ENCODE measurements at places on chromosomes 4 and X. TPM values are rescaled to one million over a fixed set of nuclear protein-coding genes. Genes with fewer than 3 reads are reported as not detected.

GRCh38 chr4:41545238-41545637 is 7.3 kb downstream of the LIMCH1 start:
- DNase-seq, result no peak

GRCh38 chr4:175325230-175325629 is 407.1 kb downstream of the ADAM29 start:
- no peak for DNase-seq

The FAM9A gene
- not detected for total RNA-seq

DNA sequence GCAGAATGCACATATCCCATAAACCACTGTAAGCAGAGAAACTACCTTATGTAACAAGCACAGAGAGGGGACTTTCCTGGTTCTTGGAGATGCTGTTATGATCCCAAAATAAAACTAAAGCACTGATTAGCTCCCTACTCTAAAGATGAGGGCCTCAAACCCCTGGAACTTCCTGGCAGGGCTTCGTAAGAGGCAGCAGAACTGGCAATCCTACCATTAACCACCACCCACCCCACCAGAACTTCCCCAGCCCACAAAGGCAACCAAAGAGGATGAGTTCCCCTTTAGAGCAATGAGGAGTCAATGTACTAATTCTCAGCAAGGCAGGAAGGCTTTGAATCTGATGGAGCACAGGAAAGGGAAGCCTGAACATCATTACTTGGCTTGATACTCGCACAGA is 436.5 kb upstream of the FRG1 start:
- DNase-seq, result no peak

DNA sequence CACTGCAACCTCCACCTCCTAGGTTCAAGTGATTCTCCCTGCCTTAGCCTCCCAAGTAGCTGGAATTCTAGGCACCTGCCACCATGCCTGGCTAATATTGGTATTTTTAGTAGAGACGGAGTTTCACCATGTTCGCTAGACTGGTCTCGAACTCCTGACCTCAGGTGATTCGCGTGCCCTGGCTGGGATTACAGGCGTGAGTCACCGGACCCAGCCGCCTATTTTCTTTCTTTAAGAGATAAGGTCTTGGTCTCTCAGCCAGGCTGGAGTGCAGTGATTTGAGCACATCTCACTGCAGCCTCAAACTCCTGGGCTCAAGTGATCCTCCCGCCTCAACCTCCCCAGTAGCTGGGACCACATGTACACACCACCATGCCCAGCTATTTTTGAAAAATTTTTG is 166.5 kb downstream of the DHRSX start:
- DNase-seq, result no peak

The SNCA gene
- total RNA-seq, result 13.2 TPM

GRCh38 chr4:122052677-122053076 is 99.5 kb upstream of the BLTP1 start:
- peak; percentile 35 for DNase-seq

The HUWE1 gene
- 109 TPM for total RNA-seq

The MAGEE1 gene
- 4.6 TPM for total RNA-seq

- no peak for DNase-seq
These were observed 174.4 kb upstream of the NUDT10 start for GRCh38 chrX:51158231-51158630.

- DNase-seq, result no peak
These were observed 31.5 kb downstream of the PRPS1 start for GRCh38 chrX:107659768-107660167.

- no peak for DNase-seq
These were observed 98.3 kb downstream of the DCLK2 start for GRCh38 chr4:150176547-150176946.

The ARHGEF9 gene
- 126 TPM for total RNA-seq

The FAM241A gene
- total RNA-seq, result 7.9 TPM

- DNase-seq, result no peak
These were observed 11.6 kb downstream of the RBMX2 start for GRCh38 chrX:130413415-130413814.

The GAGE13 gene
- total RNA-seq, result not detected

- DNase-seq, result no peak
These were observed 44.7 kb downstream of the OSTC start for GRCh38 chr4:108695062-108695461.

DNA sequence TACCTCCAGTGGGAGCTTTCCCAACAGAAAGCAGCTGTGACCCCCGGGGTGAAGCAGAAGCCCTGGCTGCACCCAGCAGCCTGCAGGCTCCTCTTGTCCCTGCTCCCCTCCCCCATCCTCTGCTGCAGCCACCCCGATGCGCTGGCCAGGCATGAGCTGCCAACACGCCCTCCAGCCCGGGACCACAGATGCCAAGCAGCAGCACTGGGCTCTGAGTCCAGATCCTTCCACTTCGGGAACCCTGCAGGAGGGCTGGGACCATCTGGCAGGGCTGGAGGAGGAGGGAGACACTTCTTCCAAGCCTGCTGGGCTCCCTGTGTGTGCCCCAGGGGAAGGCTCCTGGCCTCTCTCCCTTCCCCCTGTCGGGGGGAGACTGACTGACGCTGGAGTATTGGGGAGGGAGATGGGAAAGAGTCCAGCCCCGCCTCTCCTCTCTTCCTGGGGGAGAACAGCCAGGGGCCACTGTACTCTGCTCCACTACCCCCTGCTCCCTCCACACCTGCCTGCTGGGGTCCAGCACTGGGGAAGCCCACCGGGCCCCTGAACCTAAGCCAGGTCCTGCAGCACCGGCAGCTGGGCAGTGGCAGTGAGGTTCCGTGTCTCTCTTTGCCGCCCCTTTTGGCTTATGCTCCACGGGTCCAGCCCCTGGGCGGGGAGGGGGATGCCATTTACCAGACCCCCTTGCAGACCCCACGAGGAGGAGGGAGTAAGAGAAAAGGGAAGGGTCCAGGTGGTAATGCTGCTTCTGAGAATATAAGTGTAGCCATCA is 55.7 kb downstream of the PPP2R2C start:
- DNase-seq, result no peak

GRCh38 chrX:78624962-78625909 is 33.9 kb downstream of the RTL3 start:
- no peak for DNase-seq

The SSX3 gene
- not detected for total RNA-seq

The EVC gene
- 13.8 TPM for total RNA-seq

DNA sequence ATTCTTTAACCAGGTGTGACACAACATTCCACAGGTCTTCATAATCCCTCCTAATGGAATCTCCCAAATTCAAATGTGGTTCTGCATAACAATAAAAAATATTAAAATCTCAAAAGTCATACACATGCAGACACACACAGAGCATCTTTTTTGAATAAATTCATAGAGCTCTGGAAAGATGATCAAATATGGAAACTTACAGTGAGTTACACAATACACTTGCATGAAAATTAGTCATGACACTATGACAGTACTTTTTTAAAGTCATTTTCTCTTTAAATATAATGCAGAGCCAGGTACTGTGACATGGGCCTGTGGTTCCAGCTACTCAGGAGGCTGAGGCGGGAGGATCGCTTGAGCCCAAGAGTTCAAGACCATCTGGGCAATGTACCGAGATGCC is 38.9 kb downstream of the DDX60L start:
- no peak for DNase-seq

The SETD7 gene
- 56.4 TPM for total RNA-seq

DNA sequence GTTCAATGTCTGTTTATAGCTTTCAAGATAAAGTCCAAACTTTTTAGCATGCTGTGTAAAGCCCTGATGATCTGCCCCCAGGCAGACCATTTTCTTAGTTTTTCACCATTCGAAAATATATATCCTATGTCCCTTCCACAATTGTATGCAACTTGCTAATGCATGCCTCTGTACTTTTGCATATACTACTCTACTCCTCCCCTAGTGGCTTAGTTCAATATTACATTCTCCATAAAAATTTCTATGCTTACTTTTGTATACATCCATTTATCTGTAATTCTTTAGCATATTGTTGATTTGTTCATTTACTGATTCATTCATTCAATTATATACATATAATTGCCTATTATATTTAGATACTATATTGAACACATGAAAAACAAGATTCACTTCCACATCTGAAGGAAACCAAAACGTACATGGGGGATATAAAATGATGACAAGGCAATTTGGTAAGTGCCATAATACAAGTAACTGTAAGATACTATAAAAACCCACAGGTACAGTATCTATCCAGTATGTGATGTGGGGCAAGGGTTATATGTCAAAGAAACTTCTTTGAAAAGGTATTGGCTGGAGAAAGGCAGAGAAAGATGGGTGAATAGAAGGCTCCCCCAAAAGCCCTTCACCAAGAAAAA is 902.5 kb downstream of the FAM133A start:
- no peak for DNase-seq

DNA sequence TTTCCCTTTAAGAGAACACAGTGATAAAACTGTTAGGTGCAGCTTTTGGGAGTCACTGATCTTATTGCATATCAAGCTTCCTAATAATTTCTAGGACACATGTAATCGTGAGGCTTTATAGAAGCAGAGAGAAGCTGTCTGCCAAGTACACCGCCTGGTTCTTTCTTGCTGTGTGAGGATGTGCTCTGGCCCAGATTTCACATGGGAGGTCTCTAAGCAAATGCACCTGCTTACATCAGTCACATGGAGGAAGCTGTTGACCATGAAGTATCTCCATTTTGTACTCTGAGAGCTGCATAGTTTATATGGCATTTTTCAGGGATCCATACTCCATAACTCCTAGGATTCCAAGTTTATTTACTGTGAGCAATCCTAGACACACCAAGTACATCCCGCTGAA is 37.1 kb downstream of the RGS12 start:
- no peak for DNase-seq

The SASH3 gene
- total RNA-seq, result 4.4 TPM

DNA sequence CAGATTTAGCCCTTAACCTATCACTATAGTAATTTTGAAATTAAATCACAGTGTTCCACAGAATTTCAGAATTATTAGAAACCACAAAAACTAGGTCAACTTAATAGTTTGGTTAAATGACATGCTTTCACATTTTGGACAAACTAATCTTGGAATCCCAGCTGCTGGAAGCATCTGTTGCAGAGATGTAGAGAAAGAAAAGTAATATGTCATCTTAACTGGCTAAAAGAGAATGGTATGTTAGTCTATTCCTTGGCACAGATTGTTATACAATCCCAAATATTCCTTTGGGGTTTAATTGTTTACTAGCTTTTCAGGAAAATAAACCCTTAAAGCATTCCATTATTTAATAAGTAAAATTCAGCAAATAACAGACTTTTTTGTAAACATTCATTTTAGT is 519.9 kb downstream of the IL15 start:
- DNase-seq, result no peak

- no peak for DNase-seq
These were observed 80.9 kb downstream of the IL21 start for GRCh38 chr4:122539861-122540465.

GRCh38 chrX:116230130-116230898 is 59.8 kb downstream of the AGTR2 start:
- no peak for DNase-seq

DNA sequence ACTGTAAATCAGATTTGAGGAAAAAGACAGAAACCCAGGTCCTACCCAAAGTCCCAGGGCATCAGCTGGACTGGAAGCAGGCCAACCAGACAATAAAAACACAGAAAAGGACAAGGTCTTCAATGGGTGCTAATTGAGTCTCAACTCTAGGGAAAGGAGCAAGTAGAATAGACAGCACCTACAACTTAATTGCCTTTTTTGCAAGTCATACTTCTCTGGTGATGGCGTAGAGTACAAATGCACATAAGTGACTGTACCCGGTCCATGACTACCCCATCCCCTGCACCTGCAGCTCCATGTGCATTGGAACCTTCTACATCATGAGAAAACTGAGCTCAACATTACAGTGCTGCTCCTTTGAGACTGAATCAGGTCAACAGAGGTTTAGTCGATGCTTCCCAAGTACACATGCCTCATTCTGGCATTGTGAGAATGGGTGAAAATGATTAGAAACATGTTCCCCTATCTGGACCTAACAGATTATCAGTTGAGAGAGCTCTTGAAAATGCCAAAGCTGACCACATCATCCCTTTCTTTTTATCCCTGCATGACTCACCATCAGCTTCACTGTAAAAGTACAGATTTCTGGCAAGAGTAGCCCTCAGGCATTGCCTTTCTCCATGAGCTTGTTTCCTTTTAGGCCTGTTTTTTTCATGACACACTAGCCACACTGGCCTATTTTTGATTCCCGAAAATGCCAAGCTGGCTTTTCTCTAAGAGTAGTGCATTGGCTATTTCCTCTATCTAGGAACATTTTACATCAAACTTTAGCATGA is 298.3 kb downstream of the HS3ST1 start:
- no peak for DNase-seq

GRCh38 chrX:117834076-117834475 is 282.5 kb downstream of the KLHL13 start:
- no peak for DNase-seq

DNA sequence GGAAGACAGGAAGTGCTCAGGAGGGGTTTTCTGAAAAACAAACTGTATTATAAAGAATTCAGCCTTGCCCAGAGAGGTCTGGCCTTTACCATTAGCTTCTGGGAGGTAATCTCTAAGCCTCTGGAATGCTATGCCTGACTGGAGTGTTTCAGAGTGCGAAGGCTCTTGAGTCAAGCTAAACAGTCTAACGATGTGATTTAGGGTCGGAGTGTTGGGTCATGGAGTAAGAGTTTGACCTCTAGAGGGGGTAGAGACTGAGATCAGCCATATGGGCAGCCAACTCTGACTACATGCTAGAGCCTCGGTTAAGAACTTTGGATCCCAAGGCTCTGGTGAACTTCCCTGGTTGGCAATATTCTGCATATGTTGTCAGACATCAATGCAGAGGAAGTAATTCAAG is 15.0 kb downstream of the BOD1L1 start:
- DNase-seq, result no peak

DNA sequence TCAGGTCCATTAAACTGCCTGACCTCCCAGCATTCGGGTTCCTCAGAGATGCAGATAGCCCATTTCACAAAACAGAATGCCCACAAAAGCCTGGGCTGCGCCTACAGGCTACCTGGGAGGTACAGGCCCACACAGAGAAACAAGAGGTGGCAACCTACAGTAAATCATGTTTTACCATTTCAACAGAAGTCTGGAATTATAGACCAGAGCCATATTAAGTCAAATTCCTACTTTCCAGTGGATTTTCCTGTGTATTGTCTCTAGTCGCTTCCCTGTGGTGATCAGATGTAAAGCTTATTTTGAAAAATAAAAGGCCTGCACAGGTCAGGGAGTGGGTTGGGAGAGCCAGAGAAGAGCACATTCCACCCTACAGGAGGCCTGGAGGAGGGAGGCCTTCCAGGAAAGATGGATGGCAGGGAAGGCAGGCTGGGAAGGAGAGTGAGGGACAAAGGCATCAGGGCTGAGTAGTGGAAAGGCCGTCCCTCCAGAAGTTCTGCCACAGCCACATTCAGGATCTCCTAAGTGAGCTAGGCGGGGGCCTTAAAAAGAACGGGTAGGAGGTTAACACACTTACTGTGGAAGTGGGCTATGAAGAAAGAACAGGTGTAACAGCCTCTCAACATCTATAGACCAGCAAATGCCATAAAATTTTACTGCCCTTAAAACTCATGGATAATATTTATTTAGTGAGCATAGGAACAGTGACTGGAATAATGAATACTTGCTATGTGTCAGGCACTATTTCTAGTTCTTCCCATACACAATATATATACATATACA is 19.0 kb upstream of the USO1 start:
- DNase-seq, result no peak

The HSD17B13 gene
- 0.09 TPM for total RNA-seq

- no peak for DNase-seq
These were observed 742.3 kb upstream of the POU3F4 start for GRCh38 chrX:82765811-82766210.
